ENCODE measurements at places on chromosomes 12 and 14.

DNA sequence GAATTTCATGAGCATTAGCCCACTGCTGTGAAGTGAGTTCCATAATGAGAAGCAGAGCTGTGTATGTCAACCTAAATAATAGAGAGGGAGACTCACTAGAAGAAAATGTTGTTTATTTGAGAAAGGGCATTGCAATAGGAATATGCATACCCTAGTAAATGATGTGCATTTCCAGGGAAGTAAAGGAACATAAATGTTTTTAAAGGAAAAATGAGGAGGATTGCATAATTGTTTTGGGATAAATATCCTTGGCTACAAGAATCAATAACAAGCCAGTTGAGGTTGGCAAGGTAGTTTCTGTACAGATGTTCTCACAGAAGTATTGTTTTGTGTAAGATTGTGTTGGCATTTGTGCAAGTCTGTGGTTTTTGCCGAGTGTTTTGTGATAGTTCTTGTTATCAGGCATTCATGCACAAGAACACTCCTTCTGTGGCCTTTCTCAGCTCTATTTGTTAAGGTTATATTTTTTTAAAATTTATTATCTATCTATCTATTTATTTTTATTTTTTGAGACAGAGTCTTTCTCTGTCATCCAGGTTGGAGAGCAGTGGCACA is 47.1 kb downstream of the EMP1 start:
- DNase-seq = no peak

GRCh38 chr14:94388384-94389103 is at the start of gene SERPINA1:
Gene SERPINA1, minus strand, starts transcription at chr14:94388602. Its CDS starts 5,365 bp downstream, at chr14:94383237.
- no peak for DNase-seq

DNA sequence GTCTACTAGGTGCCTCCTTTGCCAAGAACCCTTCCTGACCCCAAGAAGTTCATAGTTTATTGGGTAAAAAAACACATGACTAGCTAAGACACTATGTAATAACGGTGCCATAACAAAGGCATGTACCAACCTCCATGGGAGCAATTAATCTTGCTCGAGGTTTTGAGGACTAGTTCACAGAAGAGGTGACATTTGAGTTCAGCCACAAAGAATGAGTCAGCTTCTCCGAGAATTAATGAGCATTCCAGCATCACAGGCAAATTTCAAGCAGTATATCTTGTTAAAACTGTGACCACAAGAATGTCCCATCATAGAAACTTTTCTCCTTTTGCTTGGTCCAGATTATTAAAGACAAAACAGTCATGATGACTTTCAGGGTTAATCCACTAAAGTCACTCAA is 113.0 kb upstream of the RAP1B start:
- no peak for DNase-seq

GRCh38 chr12:106647793-106648514 is 65.2 kb downstream of the RFX4 start:
- no peak for DNase-seq

GRCh38 chr14:95431199-95432143 is 85.0 kb downstream of the SYNE3 start:
- no peak for DNase-seq

DNA sequence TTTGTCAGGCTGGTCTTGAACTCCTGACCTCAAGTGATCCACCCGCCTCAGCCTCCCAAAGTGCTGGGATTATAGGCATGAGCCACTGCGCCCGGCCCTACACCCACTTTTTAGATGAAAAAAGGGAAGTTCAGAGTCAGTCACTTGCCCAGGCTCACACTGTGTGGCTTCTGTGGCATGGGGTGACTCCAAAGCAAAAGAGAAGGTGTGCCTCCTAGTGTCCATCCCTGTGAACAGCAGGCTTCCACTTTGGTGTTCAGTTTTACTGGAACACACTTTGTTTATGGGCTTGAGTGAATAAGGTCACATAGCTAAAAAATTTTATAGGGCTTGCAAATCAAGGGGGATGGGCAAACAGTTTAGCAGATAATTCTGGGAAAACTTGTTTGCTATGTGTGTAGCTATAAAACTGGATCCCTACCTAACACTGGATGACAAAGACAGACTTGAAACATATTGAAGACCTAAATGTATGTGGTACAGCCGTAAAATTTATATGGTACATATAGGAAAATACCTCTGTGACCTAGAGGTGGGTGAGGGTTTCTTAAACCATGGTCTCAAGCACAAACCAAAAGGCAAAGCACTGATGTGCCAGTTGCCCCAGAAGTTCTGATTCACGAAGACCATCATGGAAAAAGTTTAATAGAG is 54.9 kb downstream of the EID3 start:
- peak; percentile 79 for DNase-seq

GRCh38 chr14:77076113-77076631 is 21.9 kb upstream of the CIPC start:
- no peak for DNase-seq

DNA sequence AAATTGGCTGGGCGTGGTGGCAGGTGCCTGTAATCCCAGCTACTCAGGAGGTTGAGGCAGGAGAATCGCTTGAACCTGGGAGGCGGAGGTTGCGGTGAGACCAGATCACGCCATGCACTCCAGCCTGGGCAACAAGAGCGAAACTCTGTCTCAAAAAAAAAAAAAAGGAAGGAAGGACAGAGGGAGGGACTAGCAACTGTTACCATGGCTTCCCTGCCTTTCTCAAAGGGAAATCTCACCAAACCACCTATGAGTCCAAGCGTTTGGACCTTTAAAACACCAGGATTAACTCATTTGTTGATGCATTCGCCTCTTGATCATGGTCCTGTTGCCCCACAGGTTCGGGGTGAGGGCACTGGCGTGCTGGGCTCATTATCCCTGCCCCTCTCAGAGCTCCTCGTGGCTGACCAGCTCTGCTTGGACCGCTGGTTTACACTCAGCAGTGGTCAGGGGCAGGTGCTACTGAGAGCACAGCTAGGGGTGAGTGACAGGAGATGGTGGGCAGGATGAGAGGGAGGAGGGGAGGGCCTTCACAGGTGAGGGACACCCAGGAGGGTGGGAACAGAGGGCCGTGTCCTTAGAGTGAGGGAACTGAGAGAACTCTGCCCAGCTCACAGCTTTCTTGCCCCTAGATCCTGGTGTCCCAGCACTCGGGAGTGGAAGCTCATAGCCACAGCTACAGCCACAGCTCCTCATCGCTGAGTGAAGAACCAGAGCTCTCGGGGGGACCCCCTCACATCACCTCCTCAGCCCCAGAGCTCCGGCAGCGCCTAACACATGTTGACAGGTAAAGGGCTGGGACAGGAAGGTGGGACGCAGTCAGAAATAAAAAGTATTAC is 10.2 kb upstream of the MYL6B start:
- DNase-seq = no peak

GRCh38 chr12:61232040-61232439 is 1028.2 kb upstream of the USP15 start:
- DNase-seq = no peak

DNA sequence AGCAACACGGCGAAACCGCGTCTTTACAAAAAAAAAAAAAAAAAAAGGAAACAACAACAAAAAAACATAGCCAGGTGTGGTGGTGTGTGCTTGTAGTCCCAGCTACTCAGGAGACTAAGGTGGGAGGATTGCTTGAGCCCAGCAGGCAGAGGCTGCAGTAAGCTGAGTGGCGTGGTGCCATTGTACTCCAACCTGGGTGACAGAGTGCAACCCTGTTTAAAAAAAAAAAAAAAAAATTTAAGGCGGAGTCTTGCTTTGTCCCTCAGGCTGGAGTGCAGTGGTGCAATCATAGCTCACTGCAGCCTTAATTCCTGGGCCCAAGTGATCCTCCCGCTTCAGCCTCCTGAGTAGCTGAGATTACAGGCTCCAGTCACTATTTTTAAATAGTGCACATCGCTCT is 18.2 kb upstream of the FIGNL2 start:
- no peak for DNase-seq

GRCh38 chr14:52863334-52863700 is 71.9 kb upstream of the GNPNAT1 start:
- DNase-seq = no peak

DNA sequence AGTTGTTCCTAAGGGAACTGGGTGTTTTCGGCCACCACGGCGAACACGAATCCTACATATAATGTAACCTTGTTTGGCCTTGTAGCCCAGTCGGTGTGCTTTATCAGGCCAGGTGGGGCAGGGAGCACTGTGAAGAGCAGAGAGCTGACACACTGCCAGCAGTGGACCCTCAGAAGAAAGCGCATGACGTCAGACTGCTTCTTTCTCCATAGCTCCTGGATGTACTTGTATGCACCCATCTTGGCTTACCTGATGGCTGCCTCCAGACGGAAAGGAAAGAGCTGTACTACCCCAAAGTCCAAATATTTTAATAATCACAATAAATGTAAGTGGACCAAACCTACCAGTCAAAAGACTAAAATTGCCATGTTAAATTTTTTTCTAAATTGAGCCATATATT is 31.3 kb upstream of the GSC start:
- no peak for DNase-seq

- DNase-seq = no peak
These were observed 22.6 kb upstream of the IRF2BPL start for GRCh38 chr14:77051116-77051515.

GRCh38 chr14:23306412-23307145 is at the start of gene BCL2L2:
Gene BCL2L2, plus strand, starts transcription at chr14:23306833. Its CDS starts 935 bp downstream, at chr14:23307768.
- no peak for DNase-seq

DNA sequence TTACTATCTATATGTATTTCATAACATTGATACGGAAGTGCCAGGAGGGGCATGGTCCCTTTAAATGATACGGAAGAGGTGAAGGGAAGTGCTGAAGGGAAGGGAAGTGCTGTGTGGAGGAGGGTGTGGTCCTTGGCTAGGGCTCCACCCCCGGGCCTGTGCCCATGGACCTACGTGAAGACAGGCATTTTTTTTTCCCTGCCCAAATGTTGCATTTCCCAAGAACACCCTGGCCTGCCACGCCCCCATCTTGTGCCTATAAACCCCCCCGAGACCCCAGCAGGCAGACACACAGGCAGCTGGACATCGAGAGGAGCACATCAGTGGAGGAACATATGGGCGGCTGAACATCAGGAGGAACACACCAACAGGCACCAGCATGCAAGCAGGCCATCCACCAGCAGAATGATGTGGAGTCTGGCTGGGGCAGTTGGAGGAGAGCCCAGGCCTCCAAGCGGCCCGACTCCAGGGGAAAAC is 134.1 kb downstream of the SLC41A2 start:
- DNase-seq = no peak

GRCh38 chr12:114741940-114742339 is 58.0 kb upstream of the TBX3 start:
- DNase-seq = no peak

- no peak for DNase-seq
These were observed 23.2 kb downstream of the BORCS5 start for GRCh38 chr12:12379831-12380730.

DNA sequence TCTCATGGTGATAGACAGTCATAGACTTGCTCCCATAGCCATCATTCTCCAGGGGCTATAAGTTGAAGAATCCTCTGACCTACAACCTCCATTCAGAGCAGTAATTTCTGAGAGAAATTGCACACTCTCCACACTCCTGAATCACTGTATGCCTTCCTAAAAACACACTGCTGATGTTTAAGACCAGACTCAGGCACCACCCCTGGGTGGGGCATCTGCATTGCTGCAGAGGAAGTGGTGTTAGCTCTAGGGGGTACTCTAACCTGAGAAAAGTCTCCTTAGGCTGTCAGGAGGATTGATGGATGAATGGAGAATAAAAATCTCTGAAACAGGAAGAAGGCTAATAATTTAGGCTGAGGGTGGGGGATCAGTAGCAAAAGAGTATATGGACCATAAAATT is 436.1 kb downstream of the DAD1 start:
- DNase-seq = no peak

- peak; percentile 89 for DNase-seq
These were observed 46.7 kb downstream of the LRRC74A start for GRCh38 chr14:76872796-76873432.

GRCh38 chr12:99393763-99394162 is 253.8 kb upstream of the GARIN6 start:
- no peak for DNase-seq

- DNase-seq = no peak
These were observed 204.1 kb downstream of the CACNA1C start for GRCh38 chr12:2256915-2257314.

- peak; percentile 92 for DNase-seq
These were observed at the start of gene PPP1R3E for GRCh38 chr14:23302290-23303225. Gene PPP1R3E, minus strand, starts transcription at chr14:23302859. Its CDS starts 283 bp downstream, at chr14:23302576.

DNA sequence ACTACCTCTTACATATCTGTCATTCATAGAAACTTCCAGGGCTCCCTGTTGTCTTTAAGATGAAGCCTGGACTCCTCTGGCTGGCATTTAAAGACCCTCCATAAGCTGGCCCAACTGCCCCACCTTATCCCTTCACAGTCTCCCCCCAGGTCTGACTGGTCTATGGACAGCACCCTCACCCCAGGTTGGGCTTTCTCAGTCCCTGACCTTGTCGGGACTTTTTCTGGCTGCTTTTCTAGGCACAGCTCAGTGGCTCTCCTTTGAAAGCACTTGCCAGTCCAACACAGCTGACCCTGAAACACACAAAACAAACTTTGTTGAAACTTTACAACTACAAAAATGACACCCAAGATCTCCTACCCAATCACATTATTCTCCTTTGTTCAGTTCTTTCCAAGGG is 13.9 kb upstream of the MYH7 start:
- peak; percentile 19 for DNase-seq

DNA sequence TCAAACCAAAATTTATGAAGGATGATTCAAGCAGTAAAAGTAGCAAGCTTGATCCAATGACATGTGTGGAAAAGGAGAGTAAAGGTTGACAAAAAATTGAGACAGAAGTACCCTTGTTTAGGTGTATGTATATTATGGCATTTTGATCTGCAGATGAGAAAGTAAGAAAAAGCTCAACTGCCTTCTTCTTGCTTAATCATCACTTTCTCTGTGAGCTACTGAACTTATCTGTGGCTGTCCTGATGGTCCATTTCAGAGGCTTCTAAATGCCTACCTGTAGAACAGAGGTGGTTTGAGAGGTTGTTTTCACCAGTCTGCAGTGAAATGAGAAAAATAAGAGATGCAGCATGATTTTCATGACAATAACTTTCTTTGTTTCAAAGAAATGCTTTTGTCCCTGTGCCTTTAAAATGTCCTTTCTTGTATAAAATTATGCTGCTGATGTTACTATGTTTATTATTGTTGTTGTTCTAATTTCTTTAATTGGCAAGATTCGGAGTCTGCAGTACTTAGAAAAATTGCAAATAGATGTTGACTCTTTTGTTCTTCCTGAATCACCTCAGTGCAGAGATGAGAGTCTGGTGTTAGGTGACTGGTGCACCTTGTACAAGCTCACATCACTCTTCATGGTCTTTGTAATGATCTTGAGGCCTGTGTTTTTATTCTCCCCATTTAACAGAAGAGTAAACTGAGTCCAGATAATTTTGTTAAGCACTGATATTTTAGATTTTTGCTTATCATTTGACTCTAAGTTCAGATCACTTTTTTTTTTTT is 821.9 kb downstream of the VRK1 start:
- no peak for DNase-seq

- DNase-seq = no peak
These were observed 9.4 kb downstream of the CDCA4 start for GRCh38 chr14:105011312-105011990.

DNA sequence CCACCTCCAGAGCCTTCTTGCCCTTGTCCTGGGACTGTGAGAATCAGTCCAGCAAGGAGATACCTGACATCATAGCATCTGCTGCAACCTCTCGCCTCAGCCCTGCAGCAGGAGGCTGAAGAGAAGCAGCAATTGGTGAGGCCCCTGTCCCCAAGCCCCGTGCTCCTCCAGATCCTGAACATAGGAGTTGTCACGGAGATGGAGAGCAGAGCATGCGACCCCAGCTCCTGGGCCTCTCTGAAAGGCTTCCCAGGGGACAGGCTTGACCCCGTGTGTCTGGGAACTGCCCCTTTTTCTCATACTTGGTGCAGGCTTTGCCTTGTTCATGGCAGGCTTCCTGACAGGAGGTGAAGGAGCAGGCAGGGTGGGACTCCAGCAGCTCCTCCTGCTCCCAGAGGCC is 127.7 kb upstream of the PZP start:
- no peak for DNase-seq

GRCh38 chr14:31941487-31941886 is 135.6 kb upstream of the ARHGAP5 start:
- DNase-seq = no peak

Data from activated CD8-positive, alpha-beta memory T cell treated with anti-CD3 and anti-CD28 coated beads for 24 hours (primary cell).